ENCODE measurements at places on chromosomes 5 and 9. TPM values are rescaled to one million over a fixed set of nuclear protein-coding genes. Genes with fewer than 3 reads are reported as not detected.

The VCAN gene
- 7.0 TPM for polyA plus RNA-seq

The TRIM14 gene
- polyA plus RNA-seq: 16.4 TPM

The RGS7BP gene
- 0.09 TPM for polyA plus RNA-seq

The CAMLG gene
- 87.4 TPM for polyA plus RNA-seq

The SLC34A3 gene
- polyA plus RNA-seq: 0.14 TPM

All from thymus (tissue), 14 donors.